Omental fat pad (tissue), 4 donors: ENCODE measurements at places on chromosomes 3 and 15. TPM values are rescaled to one million over a fixed set of nuclear protein-coding genes. Genes with fewer than 3 reads are reported as not detected.

GRCh38 chr3:105686278-105686897, 182.4 kb downstream of the CBLB start:
- DNase-seq = no peak

GRCh38 chr3:144773350-144773749, 801.7 kb downstream of the DIPK2A start:
- DNase-seq = no peak

Gene MYZAP
- 20.3 TPM for total RNA-seq

Gene ZKSCAN7
- 4.3 TPM for total RNA-seq

- no peak for DNase-seq
Measured at GRCh38 chr3:8485943-8486342, 15.7 kb upstream of the LMCD1 start.

DNA sequence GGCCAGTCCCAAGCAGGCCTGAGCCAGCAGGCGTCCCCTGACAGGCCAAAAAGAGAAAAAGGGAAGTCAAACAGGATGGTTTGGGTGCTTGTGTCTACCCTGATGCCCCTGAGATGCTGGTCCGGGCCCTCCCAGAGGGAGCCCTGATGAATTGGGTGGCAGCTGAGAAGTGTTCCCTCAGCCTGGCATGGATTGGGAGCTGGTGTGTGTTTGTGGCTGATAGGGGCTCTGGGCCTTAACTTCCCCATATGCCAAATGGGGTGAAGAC, 1.4 kb downstream of the FBLN2 start:
- DNase-seq = no peak

- no peak for DNase-seq
Measured at GRCh38 chr3:192958219-192958872, 40.7 kb upstream of the MB21D2 start.

GRCh38 chr3:61090389-61091169, 160.7 kb downstream of the FHIT start:
- DNase-seq = no peak

- DNase-seq = no peak
Measured at GRCh38 chr15:48974882-48975281, 11.2 kb upstream of the SHC4 start.

Gene LSMEM2
- total RNA-seq = not detected

Gene SI
- not detected for total RNA-seq

GRCh38 chr15:50251638-50252182, 13.8 kb downstream of the HDC start:
- no peak for DNase-seq

DNA sequence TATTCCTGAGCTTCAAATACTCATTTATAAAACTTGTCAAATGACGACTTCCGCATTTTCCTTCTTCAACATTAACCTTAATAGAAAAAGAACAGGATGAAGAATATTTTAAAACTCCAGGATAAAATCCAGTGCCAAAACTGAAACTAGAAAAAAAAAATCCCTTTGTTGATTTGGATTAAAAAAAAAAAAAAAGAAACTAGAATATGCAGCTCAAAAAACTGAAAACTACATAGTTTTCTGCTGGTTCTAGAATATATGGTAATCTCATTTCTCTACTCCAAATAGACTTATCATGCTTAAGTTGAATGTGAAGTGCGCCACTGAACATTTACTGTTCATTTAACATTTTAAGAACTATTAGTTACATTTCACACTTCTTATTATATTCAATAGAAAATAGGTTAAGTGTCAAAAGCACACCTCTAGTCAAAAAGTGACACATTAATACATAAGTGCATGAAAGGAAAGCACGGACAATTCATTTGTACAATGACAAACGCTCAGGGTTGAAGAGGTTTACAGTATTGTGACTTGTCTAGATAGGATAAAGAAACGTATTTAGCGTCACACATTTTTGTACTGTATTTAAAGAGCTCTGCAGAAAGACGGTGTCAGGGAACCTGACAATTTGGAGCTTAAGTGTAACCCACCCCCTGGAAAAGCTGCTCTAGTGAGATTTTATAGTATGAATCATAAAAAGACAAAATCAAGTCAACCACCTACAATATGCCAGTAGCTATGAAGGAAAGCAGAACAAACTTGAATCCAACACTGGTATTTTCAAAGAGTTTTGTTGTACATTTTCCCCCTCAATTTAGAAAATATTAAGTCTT, 5.8 kb downstream of the TRA2B start:
- DNase-seq = no peak

- DNase-seq = no peak
Measured at GRCh38 chr3:133934073-133934970, 38.6 kb upstream of the RAB6B start.

DNA sequence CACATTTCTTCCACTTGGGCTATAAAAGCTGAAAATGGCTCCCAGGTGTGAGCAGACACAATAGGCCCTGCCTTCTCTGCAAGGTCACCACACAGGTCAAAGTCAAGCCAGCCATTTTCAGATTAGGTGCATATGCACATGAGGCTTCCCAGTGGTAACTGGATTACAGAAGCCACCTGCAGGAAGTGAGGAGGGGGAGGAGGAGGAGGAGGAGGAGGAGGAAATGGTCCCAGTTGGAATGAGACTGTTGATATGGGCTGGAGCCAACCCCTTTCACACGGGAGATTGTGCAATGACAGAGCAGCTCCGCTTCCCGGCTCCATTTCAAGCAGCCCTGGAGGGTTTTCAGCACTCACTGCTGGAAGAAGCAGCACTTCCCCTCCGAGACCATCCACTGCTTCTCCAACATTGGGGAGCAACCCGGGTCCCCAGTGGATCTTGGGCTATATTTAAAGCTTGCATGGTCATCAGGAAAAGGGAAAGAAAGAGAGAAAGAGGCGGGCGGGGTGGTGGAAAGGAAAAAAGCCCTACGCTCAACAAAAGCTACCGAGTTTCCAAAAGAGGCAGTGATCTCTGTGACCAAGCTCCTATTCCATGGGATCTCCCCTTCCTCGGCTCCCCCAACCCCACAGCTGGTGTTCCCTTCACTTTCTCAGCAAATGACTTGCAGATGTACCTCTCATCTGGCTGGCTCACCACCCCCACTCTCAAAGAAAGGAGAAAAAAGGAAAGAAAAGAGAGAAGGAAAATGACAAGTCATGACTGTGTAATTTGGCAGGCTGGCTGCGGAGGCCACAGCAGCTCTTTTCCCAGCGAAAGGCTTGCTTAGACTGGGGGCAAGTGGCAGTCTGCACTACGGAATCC, 58.3 kb downstream of the LRIG1 start:
- DNase-seq = no peak

DNA sequence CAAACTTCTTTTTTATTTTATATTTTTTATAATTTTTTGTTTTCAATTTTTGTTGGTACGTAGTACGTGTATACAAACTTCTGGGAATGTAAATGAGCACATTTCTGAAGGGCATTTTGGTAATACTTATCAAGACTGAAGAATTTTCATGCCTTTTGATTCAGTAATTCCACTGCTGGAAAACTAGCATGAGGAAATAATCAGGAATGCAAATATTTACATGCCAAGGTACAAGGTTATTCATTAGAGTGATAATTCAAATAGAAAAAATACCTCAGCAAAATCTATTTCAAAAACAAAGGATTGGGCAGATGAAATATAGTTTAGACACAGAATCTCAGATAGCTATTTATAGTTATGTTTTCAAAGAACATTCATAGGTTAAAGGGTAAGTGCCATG, 128.7 kb downstream of the DMXL2 start:
- DNase-seq = no peak

Gene ALG1L2
- total RNA-seq = not detected

Gene SKOR1
- total RNA-seq = 0.24 TPM

DNA sequence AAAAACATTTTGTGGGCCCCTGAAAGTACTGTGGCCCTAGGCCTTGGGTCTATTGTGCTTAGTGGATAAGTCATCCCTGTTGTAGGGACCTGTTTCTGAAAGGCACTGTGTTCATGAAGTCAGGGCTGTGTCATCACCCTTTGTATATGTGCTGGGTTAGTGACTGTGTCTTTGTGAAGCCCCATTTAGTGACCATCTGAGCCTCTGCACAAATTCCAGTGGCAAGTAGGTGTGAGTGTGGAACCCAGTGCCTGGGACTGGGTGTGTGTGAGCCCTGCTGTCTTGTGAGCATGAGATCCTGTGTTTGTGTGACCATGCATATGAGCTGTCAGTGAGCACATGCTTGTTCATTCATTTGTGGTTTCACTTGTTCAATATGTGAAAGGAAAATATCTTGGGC, 1.2 kb upstream of the HYAL1 start:
- no peak for DNase-seq

- DNase-seq = no peak
Measured at GRCh38 chr3:42130329-42131070, 39.3 kb downstream of the TRAK1 start.

GRCh38 chr3:51395493-51396213, 4.6 kb downstream of the RBM15B start:
- DNase-seq = no peak
